Sigmoid colon (tissue), 7 donors: ENCODE measurements at places on chromosomes 12 and 14. TPM values are rescaled to one million over a fixed set of nuclear protein-coding genes. Genes with fewer than 3 reads are reported as not detected.

DNA sequence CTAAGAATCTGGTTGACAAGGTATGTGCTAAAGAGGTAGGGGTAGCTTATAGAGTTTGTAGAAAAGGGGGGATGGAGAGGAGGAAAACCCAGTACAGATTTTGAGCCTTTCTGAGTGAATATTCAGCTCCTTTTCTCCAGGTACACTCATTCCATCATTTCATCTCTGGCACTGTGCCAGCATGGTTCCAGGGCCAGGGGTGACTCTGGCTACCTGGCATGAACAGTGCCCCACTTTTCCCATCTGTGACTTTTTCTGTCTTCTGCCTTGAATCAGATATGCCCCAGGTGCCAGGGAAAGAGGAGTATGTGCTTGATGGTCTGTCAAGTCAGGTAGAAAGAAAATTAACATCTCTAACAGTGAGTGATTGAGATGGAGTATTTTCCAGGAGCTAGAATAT, 175.7 kb downstream of the CACNA1C start:
- peak; percentile 25 for DNase-seq

DNA sequence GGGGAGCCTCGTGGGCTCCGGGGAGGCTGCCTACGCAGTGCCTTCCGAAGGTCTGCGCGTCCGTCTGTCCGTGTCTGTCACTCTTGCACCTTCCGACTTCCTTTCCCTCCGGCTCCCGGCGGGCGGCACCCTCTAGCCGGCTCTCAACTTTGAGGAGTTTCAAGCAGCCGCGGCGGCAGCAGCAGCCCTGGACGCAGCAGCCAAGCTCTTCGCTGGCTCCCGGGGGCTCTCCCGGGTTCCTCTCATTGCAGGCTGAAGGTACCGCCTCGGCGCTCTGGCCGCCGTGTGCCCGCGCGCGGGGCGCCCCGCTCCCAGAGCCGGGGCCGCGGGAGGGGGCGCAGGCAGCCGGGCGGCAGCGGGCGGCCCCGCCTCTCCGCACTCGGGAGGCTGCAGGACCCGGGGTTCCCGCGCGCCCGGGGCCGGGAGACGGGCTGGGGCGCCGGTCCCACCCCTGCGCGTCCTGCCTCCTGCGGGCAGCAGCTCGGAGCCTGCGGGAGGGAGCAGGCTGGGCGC, at the start of the genes AMIGO2 and PCED1B:
AMIGO2 (minus strand) TSS at position 492 of the 513 bp plus-strand sequence. CDS start 957 bp downstream, outside the sequence.
PCED1B (plus strand) TSS at position 154 of the 513 bp plus-strand sequence. CDS start 155,443 bp downstream, outside the sequence.
- DNase-seq, result peak; percentile 91

DNA sequence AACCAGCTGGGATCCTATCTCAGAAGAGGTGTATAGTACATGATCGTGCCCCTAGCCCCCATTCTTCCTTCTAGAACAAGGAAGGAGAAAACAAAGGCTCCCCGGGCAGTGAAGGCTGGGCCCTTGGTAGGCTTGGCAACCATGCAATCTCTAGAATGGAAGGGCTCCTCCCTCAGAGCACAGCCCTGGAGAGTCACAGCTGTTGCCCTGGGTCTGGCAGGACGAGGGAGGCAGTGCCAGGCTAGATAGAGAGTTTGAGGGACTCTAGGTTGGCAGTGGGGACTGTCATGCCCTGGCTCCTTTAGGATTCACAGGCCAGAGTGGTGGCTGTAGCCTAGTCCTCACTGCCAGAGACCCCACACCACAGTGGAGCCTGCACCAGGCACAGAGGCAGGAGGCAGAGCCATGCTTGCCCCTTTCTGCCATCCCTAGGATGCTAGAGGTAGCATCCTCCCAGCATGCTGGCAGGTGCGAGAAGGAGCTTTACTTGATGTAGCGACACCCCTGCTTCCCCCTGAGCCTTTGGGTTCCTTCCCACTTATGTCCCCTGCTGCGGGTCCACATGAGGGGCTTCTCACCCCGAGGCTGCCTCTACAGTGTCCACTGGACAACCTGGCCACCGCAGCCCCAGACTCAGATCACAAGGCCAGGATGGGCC, 33.4 kb upstream of the CIPC start:
- DNase-seq, result no peak

- DNase-seq, result no peak
Measured at GRCh38 chr12:107564946-107565345, 120.7 kb upstream of the PWP1 start.

DNA sequence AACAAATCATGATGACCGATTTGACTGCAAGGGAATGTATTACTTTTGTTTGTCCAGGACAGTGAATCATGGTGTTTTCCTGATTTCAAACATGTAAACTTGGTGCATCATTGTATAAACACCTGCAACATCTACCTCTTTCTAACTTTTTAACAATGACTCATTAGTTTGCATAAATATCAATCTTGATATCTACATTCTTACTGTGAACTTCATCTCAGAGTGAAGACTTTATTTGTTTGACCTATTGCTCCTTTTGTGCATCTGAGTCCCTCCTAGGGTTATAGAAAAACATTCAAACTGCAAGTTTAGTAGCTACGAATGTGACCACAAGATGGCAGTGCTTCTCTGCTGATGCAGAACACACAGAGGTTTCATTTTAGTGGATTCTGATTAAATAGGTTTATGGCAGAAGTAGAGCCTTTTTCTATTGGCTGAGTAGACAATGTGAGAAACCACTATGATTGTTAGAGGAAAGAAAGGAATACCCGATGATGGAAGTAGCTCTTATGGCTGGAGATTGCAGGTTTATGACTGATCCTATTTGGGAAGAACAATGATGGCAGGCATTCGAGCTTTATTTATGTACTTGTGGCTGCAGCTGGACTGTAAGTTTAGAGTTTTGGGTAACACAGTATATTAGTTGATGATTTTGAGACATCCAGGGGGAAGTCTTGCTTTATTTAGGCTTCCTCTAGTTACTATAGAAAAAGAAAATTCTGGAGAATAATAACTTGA, 244.2 kb upstream of the OR4E1 start:
- no peak for DNase-seq

METTL3 gene
- total RNA-seq, result 84.4 TPM

- no peak for DNase-seq
Measured at GRCh38 chr12:106902053-106902452, 53.7 kb upstream of the TMEM263 start.

CAPRIN2 gene
- 25.0 TPM for total RNA-seq

DNA sequence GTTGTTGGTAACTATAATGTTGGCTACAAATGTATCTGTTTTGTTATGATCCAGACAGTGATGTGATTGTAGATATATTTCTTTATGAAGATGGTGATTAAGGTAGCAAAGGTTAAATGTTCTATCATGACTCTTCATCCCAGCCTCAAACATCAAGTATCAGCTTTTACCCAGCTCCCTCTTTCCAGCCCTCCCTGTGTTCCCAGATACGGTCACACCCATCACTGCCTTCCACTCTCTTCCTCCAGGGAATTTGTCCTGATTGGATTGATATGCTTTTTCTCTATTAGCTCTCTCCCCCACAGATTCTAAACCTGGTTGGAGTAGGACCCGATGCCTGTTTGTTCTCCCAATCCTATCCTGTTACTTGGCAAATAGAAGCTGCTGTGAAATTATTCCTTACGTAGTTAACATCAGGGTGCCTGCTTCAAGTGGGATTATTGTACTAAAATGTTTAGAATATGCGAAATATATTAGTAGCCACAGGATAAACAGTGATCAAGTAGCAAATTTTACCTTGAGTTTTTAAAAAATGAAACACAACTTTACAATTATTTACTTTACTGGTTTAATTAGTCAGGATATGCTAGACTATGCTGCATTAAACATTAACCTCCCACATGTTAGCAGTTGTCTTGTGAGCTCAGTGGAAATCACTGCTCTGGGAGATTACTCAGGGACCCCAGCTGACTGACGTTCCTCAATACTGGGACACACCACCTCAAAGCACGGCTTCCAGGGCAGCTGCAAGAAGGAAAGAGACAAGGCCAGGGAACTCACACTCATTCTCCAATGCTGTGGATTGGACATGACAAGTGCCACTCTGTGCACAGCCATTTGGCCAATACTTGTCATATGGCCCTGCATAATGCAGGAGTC, 165.3 kb downstream of the ALX1 start:
- DNase-seq, result no peak

DNA sequence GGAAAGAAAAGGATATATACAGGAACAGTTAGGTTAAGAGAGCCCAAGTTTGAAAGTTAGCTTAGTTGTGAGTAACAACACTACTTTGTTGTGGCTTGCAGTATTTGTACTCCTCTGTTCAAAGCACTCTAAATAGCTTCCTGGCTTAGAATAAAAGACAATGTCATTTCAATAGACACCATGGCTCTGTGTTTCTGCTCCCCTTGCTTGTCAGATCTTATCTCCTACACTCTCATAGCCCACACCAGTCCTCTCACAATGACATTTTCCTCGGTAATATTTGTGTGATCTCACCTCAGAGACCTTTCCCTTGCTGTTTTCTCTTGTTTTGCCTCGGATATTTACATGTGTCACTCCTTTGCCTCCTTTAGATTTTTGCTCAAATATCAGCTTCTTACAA, 418.4 kb downstream of the MDGA2 start:
- no peak for DNase-seq

DNA sequence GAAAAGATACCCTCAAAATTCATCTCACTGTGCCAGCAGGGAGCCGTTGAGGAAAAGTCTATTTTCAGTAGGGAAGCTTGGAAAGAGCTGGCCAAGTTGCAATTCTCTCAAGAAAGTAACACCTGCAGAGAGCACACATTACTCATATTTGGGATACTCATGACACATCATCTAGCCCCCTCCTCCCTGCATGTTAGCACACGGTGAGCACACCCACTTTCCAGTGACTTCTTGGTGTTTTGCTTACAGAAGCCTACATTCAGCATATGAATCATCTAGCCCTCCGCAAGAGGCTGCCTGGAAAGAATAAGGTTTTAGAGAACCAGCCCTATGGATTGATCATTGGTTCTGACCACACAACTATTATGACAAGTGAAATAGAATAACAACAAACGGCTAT, 124.5 kb downstream of the PTPRO start:
- DNase-seq, result no peak

DNA sequence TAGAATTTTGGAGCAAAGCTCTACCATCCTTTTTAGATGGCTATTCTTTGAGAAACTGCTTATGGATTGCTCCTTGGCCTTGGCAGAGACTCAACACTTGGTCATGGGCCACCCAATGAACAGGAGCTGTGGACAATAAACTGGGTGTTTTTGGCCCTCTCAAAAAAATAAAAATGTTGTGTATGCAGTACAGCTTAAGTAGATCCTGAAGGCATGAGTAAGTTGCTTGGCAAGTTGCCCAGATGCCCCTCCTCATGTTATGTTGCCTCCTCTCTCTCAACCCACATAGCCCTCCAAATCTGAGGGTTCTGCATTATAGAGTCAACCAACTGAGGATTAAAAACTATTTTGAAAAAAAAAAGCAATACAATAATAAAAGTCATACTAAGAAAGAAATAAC, 124.9 kb downstream of the ATP23 start:
- DNase-seq, result no peak

- DNase-seq, result no peak
Measured at GRCh38 chr14:60087668-60088067, 4.1 kb upstream of the PCNX4 start.

GRCh38 chr14:53927171-53927570, 29.5 kb downstream of the BMP4 start:
- no peak for DNase-seq

DNA sequence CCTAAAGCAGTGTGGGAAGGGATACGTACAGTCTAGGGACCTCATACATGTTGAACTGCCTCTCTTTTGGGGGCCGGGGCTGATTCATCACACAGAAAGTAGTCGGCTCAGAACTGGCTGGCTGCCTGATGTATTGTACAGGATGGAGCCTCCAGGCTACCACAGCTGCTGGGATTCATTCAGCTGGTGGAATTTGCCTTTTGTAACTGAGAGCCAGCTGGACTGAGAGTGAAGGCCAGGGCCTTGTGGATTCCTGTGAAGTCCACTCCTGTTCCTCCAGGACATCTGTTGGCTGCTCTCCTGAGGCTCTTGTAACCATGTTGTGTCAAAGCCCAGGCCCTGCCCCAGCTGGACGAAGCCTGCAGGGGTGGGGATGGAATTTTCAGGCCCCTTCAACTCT, 116.3 kb upstream of the PRICKLE1 start:
- peak; percentile 93 for DNase-seq

GRCh38 chr14:67962215-67962644, 142.7 kb downstream of the RAD51B start:
- no peak for DNase-seq

- DNase-seq, result no peak
Measured at GRCh38 chr12:83690465-83690864, 1003.8 kb downstream of the TMTC2 start.
